ENCODE measurements at places on chromosomes 12 and 14. TPM values are rescaled to one million over a fixed set of nuclear protein-coding genes. Genes with fewer than 3 reads are reported as not detected.

GRCh38 chr12:19674437-19674836, 235.1 kb downstream of the AEBP2 start:
- DNase-seq = no peak

- no peak for DNase-seq
Observed at GRCh38 chr14:95190346-95190840, 33.1 kb upstream of the DICER1 start.

DNA sequence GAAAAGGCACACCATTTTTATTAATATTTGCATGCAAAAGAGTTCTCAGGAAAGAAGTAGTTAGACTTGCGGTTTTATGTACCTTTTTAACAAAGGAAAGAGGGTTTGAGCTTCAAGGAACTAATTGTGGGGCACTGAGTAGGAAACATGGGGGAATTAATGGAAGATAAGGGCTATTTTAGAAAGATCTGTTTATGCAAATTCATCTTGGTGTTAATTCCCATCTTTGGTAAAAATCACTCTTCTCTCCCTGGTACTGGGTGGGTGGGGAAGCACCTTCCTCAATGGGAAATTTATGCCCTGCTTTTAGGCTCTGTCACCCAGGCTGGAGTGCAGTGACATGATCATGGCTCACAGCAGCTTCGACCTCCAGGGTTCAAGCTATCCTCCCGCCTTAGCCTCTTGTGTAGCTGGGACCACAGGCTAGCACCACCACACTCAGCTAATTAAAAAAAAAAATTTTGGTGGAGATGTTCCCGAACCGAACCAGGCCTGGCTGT, 30.1 kb upstream of the RESF1 start:
- DNase-seq = no peak

Gene ARG2
- 17.0 TPM for total RNA-seq

Measured in glomerular endothelial cell (primary cell).